ENCODE measurements at places on chromosomes 16 and 17.

DNA sequence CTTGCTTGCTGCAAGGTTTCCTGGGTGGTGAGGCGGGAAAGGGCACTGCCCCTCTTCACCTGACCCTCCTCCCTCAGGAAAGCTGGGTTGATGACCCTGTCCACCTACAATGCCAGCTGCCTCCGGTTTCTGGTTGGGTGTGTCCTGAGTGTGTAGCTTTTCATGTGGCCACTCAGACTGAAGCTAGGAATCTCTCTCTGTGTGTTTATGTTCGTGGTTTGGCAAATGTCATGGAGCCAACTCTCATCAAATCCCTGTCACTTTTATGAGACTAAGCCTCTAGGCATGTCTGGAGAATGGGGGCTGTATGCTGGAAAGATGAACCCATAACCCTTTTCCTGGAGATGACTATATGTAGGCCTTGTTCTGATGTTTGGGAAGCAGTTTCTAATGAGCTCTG, 17.1 kb downstream of the PLEKHG4 start:
- no peak for DNase-seq

- no peak for DNase-seq
These were observed 5.3 kb upstream of the EIF4A3 start for GRCh38 chr17:80152081-80152702.

- DNase-seq, result no peak
These were observed 118.0 kb upstream of the PLCG2 start for GRCh38 chr16:81661082-81661481.

- DNase-seq, result no peak
These were observed 127.9 kb downstream of the MSI2 start for GRCh38 chr17:57384219-57384618.

DNA sequence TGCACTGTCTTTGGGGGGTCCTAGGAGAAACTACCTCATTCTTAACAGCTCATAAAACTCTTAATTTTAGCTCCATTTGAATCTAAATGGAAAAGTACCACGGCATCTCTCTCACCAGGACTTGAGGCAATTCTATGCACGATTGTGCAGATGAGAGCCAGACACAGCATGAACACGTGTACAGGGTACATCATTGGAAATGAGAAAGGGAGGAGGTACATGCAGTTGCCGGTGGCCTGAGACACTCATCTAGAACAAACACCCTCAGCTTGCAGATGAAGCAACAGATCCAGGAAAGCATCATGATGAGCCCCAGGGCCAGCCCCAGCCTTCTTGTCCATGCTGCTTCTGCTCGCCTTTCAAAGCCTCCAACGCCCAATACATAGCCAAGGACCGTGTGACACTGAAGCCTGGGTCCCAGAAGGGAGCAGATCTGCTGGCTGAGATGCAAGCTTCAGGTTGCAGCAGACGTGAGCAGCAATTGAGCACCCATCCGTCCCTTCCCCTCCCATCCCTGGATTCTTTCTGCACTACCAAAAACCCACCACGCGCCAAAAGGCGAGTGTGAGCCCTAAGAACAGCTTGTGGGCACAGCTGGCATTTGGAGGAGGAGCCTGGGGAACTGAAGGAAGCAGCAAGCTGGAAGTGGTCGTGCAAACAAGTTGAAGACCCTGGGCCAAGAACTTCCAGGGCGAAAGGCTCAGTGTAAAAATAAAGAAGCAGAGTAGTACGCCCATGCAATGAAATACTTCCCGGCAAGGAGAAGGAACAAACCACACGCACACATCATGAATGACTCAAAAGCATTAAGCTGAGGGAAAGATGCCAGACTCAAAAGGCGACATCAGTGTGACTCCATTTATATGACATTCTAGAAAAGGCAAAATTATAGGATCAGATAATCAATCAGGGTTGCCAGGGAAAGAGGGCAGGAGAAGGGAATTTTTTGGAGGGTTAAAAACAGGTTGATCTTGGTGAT, 7.3 kb upstream of the RCVRN start:
- DNase-seq, result no peak

DNA sequence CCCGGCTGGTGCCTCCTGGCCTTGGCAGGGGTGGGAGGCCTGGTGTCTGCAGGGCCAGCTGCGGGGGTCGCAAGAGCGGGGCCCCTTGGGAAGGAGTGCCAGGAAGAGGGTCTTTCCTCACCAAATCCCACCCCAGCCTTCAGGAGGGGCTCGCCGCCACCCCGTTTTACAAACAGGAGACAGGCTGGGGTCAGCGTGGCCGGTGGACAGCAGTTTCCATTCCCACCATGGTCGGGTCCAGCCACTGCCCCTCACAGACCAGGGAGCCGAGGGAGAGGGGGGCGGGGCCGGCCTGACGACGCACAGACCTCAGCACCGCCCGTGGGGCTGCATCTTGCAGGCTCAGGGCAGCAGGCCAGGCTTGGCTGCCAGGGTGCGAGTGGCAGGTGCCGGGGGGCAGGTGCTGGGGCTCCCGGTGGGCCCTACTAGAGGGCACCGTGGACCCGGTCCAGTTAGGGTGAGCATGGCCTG, 7.6 kb downstream of the CBFA2T3 start:
- no peak for DNase-seq
